Metanephros (tissue), 2 donors: ENCODE measurements at places on chromosomes 13 and 19. TPM values are rescaled to one million over a fixed set of nuclear protein-coding genes. Genes with fewer than 3 reads are reported as not detected.

ZNF571 gene
- total RNA-seq: 11.4 TPM

SULT2B1 gene
- total RNA-seq: not detected

PRKCG gene
- 1.4 TPM for total RNA-seq

ZNF558 gene
- total RNA-seq: 35.1 TPM

FREM2 gene
- total RNA-seq: 69.3 TPM

ZNF415 gene
- 14.3 TPM for total RNA-seq

CABP5 gene
- total RNA-seq: not detected

VRK3 gene
- 32.6 TPM for total RNA-seq

SYT3 gene
- total RNA-seq: 0.76 TPM

GGN gene
- total RNA-seq: 0.18 TPM

AKT2 gene
- total RNA-seq: 151 TPM

ATP4B gene
- 0.41 TPM for total RNA-seq

ZNF132 gene
- 11.8 TPM for total RNA-seq

ZNF135 gene
- total RNA-seq: 18.4 TPM

CEACAM16 gene
- total RNA-seq: not detected

ERF gene
- 43.8 TPM for total RNA-seq

PALM gene
- total RNA-seq: 74.6 TPM

SLC25A41 gene
- 0.53 TPM for total RNA-seq
